Stimulated activated CD4-positive, alpha-beta T cell treated with anti-CD3 and anti-CD28 coated beads, Interleukin-4, amount 100 ng/mL, for 48 hours (primary cell): ENCODE measurements at places on chromosomes 1 and 21.

DNA sequence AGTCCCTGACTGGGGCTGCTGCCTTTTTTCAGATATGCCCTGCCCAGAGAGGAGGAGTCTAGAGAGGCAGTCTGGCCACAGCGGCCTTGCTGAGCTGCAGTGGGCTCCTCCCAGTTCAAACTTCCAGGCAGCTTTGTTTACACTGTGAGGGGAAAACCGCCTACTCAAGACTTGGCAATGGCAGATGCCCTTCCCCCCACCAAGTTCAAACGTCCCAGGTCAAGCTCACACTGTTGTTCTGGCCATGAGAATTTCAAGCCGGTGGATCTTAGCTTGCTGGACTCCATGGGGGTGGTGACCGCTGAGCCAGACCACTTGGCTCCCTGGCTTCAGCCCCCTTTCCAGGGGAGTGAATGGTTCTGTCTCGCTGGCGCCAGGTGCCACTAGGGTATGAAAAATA, 18.3 kb upstream of the C1orf53 start:
- DNase-seq = no peak

DNA sequence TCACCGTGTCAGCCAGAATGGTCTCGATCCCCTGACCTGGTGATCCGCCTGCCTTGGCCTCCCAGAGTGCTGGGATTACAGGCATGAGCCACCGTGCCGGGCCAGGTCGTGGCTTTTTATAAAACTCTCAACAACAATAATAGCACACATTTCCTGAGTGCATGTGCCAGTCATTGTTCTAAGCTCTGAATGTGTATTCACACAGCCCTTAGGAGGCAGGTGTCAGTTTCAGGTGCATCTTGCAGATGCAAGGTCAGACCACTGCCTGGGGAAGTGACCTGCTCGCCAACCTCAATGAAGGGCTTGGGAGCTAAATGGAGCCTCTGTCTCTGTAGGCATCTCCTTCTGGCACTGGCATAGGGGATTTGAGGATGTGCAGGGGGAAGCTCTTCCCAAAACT, 1.6 kb upstream of the LEFTY2 start:
- no peak for DNase-seq

DNA sequence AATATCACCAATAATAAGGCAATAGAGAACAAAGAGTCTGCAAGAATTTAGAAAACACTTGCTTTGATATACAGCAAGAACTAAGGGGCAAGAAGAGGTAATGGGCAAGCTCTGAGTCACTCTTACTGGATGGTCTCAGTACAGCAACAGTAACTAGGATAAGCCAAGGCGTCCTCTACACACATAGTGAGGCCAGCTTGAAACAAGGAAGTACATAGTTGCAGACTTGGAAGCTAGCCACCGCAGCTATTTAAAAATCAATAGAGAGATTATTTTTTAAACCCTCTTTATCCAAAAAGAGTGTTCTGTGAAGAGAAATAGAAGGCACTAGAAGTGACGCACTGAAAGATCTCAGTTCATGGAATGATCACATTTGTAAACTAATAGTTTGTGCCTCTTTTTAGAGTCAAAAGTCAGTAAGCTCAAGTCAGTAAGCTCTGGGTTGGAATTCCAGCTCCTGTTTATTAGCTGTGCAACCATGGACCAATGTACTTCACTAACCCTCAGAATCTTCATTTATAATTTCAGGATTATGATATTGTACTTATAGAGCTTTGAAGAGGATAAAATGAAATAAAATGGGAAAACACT, 118.6 kb downstream of the AKT3 start:
- no peak for DNase-seq

DNA sequence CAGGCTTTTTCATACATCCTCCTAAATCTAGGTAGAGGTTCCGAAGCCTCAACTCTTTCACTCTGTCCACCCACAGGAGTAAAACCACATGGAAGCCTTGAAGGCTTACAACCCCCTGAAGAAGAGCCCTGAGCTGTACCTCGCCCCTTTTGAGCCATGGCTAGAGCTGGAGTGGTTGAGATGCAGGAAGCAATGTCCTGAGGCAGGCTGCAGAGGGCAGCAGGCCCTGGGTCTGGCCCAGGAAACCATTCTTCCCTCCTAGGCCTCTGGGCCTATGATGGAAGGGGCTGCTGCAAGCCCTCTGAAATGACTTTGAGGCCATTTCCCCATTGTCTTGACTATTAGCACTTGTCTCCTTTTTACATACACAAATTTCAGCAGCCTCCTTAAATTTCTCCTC, 1503.0 kb downstream of the KCNT2 start:
- no peak for DNase-seq

GRCh38 chr1:13550663-13551062, 33.0 kb upstream of the PDPN start:
- no peak for DNase-seq

DNA sequence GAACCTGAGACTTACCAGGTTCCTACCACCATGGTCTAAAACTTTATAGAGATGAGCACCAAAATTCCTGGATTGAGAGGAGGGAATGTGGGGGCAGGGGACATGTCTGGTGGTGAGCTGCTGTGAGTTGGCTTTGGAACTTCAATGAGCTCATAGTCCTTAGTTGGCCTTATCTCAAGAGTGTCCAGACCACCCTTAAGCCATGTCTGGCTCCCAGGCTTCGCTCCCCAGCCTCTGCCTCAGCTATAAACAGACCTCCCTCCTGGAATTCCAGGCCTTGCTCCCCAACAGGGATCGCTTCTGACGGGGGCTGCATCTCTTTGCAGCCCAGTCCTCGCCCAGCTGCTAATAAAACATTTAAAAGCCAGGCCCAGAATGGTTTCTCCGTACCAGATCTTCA, 19.5 kb downstream of the ATF3 start:
- no peak for DNase-seq

DNA sequence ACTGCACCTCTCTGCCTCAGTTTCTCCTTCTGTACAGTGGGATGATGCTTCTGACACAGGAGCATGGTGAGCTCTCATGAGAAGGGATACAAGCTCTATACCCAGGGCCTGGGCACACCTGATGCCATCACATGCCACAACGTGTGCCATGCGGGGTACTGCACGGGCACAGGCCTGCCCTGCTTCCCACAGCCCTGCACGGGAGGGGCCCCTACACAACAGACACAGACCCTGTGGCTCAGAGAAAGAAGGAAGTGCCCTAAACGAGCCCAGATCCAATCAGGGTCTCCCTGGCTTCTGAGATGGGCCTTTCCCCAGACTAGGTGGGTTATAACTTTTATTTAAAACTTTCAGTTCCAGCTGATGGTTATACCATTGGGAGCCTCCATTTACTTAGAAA, 24.6 kb downstream of the C2CD2 start:
- DNase-seq = no peak

DNA sequence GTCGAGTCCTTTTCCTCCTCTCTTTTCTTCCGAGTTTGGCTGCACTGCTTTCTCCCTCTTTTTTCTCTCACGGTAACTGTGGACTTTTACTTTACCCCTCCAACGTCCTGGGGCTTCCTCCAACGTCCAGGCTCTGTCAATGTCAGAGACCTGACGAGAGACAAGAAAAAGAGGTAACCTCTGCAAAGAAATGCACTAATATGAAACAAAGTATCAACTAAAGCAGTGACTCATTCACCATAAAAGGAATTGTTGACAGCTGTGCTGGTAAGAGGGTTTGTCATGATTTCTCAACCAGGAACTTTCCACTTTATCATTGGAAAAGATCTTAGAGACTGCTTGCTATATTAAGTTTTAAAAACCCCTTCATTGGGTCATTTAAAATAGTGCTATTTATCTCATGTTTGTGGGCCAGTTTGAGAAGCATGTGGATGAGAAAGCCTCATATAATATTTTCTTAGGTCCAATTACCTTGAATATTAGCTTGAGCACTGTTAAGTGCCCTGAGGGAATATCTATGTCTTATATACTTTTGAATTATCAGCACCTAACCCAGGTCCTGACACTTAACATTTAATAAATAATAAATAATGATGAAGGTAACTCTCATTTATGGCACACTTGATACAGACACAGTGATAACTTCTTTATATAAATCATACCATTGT, at the start of gene GBP2:
TSS of gene GBP2 (minus strand) at position 202 of the 668 bp plus-strand sequence. CDS start 4,148 bp downstream, outside the sequence.
- DNase-seq = no peak

DNA sequence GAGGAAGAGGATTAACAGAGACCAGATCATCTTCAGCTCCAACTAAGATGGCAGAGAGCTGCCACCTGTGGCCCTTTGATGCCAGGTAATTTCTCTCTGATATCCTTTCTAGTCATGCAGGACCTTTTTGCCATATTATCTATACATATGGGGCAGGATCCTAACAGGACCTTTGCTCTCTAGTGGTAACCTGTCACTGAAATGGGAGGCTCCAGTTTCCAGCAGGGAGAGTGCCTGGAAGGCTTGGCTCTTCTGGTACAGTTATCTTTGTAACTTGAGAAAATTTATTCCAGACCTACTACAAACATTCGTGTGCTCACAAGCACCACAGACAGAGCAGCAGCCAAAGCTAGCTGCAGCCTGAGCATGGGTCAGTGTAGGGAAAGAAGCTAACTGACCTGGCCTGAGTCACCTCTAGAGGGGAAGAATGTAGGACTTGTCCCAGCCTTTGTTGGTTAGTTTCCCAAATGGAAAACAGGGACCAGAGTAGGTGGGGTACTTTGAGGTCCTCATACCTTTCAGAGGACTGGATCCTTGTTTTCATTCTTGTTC, 86.5 kb upstream of the MACF1 start:
- no peak for DNase-seq

- no peak for DNase-seq
Measured at GRCh38 chr1:226487921-226488320, 60.6 kb upstream of the STUM start.

GRCh38 chr1:16440470-16441281, at the start of gene NECAP2:
NECAP2 (plus strand) TSS chr1:16440724; CDS start chr1:16440762, 38 bp downstream.
- peak; percentile 93 for DNase-seq

DNA sequence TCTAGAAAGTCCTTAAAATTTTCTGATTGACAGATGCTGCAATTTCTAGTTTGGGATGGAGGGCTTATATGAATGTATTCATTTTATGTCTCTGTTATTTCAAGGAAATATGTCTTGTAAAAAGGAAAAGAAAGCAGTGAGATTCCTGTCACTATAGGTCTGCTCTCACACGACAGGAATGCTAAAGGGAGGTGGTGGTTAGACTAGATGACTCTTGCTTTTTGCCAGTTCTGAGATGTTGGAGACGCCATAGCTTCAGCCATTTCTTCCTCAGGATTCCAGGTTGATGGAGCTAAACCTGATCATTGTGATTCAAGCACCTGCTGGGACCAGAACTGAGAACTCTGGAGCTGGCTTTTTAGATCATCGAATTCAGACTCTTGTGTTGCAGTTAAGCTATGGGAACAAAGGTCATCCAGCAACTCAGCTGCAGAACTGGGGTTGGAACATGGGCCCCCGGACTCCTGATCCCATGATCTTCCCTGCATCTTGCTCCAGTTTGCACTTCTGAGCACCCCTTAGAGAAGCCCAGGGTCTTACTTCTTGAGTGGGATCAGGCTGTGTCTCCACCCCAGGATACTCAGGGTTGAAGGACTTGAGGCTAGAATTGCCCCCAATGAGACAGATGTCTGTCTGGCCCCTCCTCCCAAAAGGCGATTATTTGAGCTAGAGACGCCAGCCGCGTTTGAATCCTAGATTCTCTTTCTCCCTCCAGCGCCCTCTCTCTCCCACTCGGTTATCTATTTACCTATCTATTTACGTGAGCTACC, 46.7 kb upstream of the FOXO6 start:
- no peak for DNase-seq

DNA sequence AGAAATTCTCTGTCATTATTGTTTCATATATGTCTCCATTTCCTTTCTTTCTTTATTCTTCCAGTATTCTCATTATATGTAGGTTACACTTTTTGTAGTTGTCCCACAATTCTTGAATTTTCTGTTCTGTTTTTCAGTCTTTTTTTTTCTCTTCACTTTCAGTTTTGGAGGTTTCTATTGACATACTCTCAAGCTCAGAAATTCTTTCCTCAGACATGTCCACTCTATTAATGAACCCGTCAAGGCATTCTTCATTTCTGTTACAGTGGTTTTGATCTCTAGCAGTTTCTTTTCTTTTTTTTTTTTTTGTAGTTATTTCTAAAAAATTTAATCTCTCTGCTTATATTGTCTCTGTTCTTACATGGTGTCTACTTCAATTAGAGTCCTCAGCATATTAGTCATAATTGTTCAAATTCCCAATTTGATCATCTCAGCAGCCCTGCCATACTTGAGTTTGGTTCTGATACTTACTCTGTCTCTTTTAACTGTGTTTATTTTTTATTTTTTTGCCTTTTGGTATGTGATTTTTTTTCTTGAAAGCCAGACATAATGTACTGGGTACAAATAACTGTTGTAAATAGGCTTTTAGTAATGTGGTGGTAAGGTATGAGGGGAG, 49.5 kb upstream of the KCNK2 start:
- DNase-seq = no peak

GRCh38 chr1:25257196-25257595, 9.9 kb upstream of the RSRP1 start:
- no peak for DNase-seq

- DNase-seq = no peak
Measured at GRCh38 chr1:30756545-30757351, 826 bp downstream of the LAPTM5 start.

GRCh38 chr1:117708323-117709248, 102.7 kb downstream of the TENT5C start:
- DNase-seq = no peak
